Activated CD4-positive, alpha-beta T cell treated with anti-CD3 and anti-CD28 coated beads, Interleukin-2, amount 50 U/mL, for 16 hours (primary cell): ENCODE measurements at places on chromosomes 13 and 19.

- no peak for DNase-seq
These were observed 275.2 kb upstream of the PCDH9 start for GRCh38 chr13:67505376-67505775.

GRCh38 chr19:22603518-22604440 lies 30.3 kb upstream of the ZNF492 start:
- no peak for DNase-seq

DNA sequence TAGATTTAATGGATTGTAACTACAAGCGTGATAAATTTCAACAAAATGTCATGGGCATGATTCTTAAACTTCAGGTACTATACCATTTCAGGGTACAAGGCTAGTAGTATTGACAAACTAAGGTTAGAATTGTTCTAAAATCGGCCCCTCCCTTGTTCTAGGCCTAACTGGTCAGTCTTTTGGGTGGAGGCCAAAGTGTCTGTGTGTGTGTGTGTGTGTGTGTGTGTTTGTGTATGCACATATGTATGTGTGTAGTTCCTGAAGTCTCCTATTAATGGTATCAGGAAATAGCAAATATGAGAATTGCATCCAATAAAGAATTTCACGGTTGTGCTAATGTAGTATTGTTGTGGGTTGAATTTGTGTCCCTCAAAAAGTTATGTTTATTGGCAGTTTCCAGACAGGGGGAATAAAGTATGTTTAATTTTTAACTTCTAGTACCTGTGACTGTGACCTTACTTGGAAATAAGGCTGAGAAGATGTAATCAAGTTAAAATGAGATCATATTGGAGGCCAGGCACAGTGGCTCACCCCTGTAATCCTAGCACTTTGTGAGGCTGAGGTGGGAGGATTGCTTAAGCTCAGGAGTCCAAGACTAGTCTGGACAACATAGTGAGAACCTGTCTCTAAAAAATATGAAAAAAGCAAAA lies 119.2 kb downstream of the KLF5 start:
- DNase-seq: no peak

- peak; percentile 72 for DNase-seq
These were observed 6.3 kb downstream of the ERICH4 start for GRCh38 chr19:41449079-41449864.

GRCh38 chr19:2461751-2462634 lies 5.2 kb upstream of the LMNB2 start:
- DNase-seq: peak; percentile 78

DNA sequence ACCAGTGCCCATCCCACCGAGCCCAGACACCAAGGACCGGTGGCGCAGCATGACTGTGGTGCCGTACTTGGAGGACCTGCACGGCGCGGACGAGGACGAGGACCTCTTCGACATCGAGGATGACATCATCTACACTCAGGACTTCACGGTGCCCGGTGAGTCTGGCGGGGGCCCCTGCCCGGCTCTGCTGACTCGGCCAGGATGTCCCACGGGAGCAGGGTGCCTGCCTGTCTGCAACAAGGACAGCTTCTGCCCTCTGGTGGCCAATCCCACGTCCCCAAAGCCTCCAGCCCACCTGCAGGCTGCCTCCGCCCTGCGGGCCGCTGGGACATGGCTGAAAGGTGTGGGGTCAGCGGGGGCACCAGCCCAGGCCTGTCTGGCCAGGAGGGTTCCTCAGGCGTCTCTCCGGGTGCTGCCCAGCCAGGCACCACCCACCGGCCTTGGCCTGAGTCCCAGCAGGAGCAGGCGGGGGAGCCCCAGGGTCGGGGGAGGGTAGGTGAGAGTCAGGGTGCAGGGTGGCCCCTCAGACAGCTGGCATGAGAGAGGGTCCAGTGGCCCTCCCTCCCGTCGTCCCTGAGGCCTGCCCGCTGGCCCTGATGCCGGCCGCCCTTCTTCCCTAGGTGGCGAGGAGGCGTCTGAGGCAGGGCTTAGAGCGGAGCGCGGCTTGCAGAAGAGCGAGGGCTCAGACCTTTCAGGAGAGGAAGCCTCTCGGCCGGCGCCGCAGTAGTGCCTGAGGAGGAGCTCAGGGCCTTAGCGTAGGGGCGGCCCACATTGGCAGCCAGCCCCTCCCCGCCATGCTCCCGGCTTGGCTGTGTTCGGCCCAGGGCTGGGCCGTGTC lies 14.6 kb downstream of the CBARP start:
- no peak for DNase-seq

DNA sequence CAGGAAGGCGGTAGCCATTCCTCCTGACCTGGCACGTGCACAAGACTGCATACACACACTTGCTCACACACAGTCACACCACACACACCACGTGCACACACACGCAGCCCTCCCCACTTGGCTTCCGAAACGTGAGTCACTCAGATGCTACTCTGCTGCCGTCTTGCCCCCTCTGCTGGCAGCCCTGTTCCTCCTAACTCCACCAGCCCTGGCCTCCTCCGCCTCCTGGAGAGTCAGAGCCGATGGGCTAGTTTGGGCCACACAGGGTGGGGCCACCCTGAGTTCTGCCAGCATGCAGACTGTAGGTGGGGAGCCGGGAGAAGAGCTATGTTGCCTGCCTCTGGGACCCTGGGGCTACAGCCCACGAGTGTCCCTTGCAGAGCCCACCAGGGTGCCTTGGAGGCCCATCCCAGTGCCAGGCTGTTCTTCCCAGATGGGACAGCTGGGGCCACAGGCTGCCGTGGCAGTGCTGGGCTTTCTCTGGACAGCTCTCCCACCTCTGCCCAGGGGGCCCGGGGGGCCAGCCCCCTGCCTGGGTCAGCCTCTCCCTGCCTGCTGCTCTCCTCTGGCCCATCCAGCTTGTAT lies 12.1 kb downstream of the PIN1 start:
- DNase-seq: peak; percentile 30

- no peak for DNase-seq
These were observed 10.1 kb downstream of the NFILZ start for GRCh38 chr19:8640402-8641004.

DNA sequence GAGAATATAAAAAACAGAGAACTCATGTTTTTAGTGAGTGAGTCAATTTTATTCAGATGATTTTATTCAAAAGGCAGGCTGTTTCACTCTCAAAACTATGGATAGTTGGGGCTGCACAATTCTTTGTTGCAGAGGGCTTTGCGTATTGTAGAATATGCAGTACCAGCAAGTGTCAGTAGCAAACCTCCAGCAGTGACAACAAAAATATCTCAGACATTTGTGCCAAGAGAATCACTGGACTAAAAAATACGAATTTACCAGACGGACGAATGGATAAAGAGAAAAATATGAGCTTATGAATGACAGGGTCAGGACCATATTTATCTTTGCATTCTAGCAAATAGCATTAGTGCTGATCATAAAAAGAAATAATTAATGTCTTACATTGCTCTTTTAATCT lies 359.1 kb downstream of the FGF14 start:
- no peak for DNase-seq

DNA sequence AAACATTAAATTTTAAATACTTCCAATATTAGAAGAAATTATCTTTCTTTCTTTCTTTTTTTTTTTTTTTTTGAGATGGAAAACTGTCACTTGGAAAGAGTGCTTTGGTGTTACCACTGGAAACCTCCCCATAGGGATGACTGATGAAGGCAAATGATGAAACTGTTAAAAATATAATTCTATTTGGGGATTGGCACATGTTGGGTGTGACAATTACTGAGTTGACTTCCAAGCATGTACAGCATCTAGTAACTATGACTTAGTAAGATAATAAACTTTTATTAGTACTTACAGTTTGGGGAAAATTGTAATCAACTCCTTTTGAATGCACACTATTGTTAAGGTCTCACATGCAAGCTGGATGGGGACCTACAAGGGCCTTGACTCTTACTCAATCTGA lies 592.5 kb downstream of the KCTD12 start:
- no peak for DNase-seq

- no peak for DNase-seq
These were observed 145.4 kb downstream of the DNAJC3 start for GRCh38 chr13:95822303-95822702.

- DNase-seq: no peak
These were observed 4.4 kb downstream of the WDR18 start for GRCh38 chr19:988510-988909.

- no peak for DNase-seq
These were observed 67.9 kb downstream of the PCCA start for GRCh38 chr13:100156788-100157187.

DNA sequence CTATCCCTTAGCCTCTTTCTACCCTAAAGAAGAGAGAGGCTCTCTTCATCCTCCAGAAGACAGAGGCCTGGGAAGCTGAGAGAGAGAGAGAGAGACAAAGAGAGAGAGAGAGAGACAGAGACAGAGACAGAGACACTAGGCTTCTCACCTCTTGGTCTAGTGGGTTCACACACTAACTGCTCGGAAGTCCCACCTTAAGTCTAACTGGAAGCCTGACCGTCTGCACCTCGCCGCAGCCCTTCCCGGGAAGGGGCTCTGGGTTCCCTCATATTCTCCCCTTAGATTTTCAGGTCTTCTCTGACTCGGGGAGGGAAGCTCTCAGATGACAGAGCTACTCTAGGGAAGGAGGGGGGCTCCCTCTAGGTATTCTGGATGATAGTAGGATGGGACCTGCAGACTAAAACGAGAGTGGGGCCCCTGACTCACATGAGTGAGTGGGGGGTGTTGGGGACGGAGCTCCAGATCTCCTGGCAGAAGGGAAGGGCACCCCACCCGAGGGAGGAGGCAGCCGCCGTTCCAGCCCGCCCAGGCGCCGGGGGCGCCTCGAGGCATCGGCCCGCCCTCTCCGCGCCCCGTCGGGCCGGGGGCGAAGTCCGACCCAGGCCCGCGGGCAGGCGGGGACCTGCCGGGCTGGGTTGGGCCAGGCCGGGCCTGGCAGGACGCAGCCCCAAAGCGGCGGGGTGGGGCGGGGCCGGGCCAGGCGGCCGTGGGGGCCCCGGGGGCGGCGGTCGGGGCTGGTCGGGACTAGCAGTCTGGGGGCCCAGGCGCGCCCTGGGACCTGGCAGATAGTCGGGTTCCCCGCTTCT lies 2.0 kb upstream of the JUNB start:
- peak; percentile 39 for DNase-seq

GRCh38 chr19:23823952-23824389 lies 65.3 kb upstream of the ZNF681 start:
- DNase-seq: peak; percentile 40

DNA sequence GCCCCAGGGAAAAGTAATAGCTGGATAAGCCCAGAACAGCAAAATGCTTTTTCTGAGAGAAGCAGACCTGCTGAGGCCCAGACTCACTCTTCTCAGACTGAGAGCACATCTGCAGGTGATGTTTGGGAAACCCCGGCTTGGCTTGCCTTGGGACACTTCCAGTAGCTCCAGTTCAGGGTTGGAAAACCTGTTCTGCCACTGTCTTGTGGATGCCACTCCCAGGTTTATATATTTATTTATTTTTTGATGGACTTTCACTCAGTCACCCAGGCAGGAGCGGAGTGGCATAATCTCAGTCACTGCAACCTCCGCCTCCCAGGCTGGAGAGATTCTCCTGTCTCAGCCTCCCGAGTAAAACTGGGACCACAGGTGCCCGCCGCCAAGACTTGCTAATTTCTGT lies 8.0 kb upstream of the SMARCA4 start:
- no peak for DNase-seq

DNA sequence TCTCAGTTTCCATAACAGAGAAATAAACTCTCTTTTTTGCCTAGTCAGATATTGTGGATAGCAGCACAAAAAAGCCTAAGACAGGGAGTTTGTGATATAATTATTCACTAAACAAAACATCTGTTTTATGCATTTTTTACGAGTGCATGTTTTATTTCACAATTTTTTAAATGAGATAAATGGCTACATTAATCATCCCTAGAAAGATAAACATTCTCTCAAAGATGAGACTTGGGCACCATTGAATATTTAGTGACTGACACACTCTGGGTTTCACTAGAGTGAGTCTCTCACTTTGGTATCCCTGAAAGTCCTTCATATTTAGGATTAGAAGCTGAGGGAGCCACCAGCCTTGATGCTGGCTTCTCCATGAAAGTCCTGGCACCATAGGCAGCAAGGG lies 74.3 kb upstream of the LRCH1 start:
- DNase-seq: no peak

DNA sequence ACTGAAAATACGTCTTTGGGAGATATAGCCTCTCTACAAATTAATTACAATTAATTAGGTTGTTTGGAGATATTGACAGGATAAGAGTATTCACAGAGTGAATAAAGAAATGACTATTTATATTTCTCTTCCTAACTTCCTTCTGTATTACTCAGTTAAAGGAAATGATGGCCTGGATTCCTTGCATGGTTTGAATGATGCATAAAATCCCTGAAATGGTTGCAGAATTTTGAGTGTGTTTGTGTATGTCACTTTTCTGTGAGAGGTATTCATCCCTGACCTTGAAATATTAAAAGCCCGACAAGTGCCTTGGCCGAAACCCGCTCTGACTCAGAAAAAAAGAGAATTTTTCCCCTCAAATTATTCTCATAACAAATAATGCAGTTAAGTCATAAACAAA lies 90.0 kb downstream of the PDS5B start:
- no peak for DNase-seq

- no peak for DNase-seq
These were observed 18.3 kb downstream of the NUP58 start for GRCh38 chr13:25319771-25320170.

DNA sequence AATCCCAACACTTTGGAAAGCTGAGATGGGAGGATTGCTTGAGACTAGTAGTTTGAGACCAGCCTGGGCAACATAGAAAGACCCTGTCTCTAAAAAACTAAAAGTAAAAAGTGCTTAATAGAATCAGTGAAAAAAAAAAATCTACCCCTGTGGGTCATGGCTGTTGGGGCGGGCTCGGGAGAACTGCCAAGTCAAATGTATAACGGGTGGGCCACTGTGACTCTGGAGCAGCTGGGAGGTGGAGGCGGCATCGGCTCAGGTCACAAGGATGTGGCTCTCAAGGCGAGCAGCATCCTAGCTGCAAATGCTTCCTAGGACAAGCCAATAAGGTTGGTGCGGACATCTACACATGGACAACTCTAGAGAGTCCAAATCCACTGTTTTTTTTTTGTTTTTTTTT lies 30.9 kb downstream of the C19orf47 start:
- no peak for DNase-seq

DNA sequence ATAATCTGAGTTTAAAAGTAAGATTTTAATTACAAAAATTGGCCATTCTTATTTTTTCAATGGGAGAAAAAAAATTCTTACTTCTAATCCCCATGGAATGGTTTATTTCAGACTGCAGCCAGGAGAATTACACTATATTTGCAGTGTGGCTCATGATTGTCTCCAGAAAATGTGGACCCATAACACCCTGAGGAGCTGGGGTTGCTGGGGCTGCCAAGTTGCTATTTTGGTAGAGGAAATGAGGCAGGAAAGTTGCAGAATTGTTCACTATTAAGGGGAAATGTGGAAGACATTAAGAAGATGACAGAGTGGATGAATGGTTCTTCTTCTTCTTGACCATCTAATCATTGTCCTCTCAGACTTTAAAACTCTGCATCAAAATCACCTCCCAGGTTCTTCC lies 4.6 kb upstream of the SCEL start:
- no peak for DNase-seq

DNA sequence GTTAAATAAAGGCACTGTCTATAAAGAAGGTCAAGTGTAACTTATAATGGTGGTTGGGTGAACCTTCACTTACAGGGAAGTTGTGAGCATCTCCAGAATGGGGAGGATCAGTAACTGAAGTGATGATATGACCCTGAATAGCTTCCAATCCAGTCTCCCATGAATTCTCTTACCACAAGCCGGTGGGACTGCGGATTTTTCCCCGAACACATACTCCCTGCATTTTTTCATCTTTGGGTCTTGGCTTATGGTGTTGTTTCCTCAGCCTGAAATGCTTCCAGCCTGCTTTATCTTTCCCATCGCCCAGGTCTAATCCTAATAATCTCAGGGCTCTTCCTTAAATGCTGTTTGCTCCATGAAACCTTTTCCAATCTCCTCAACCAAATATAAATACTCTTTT lies 2.0 kb upstream of the CSNK1A1L start:
- DNase-seq: no peak

- no peak for DNase-seq
These were observed 16.9 kb downstream of the PIBF1 start for GRCh38 chr13:72798817-72799216.
